ENCODE measurements at places on chromosomes 2 and 18.
A peak's percentile ranks its signal among the peaks of the same experiment; 100 is the strongest.

DNA sequence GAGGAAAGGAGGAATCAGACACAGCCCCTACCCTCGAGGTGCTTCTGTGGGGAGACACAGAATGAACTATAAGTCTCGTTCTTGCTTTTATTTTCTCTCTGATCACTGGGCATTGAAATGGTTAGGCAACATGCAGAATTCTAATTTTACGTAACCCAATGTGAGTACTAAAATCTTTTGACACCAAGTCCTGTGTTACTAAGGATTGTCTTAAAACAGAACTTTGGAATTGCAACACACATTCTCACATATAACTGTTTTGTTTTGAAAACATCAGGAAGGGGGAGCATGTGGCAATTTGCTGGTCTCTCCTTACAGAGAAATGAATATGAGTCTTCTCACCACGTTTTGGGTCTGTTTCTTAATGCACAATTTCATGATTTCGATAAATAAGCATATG is 23.6 kb upstream of the SULT1C4 start:
- no peak for DNase-seq

DNA sequence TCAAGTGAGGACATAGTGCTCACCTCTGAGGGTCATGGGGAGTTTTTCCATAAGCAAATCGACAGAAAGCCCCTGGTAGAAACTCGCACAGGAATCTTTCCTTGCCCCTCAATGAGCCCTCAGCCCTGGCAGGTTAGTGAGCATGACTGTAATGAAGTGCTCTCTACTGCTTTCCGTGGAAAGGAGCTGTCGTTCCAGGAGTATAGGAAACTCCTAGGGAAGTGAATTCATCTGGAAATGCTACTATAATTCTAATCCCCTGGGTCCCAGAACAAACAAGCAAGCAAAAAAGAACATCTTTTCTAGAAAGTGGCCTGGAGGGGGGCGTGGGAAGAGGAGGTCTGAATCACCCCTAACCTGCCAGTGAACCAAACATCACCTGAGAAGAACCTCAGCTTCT is 18.1 kb downstream of the BCL2L11 start:
- DNase-seq = no peak

GRCh38 chr2:45340318-45340717 is 270.7 kb downstream of the SRBD1 start:
- no peak for DNase-seq

- no peak for DNase-seq
These were observed 494.4 kb downstream of the SOX11 start for GRCh38 chr2:6186332-6187151.

DNA sequence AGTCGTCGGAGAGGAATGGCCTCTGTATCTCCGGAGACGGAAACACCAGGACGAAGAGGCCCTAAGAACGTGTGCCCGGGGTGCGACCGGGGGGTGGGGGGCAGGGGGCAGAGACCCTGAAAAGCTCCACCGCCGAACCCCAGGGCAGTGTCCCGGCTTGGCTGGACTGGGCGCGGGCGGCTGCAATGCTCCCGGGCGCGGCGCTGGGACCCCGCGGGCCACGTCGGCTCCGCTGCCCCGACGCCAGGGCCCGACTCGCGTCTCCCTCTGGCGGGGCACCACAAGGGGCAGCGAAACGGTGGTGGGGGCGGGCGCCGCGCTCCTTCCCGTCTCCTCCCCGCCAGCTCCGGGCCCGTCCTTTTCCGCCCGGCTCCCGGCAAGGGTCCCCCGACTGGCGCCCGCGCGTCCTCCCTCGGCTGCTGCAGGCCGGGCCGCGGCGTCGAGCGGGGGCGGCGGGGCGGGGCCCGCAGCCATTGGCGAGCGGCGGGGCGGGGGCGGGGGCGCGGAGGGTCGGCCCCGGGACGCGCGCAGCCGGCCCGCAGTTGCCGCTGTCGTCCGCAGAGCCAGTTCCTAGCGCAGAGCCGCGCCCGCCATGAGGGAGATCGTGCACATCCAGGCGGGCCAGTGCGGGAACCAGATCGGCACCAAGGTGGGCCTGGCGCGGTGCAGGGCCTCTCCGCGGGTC is at the start of gene TUBB6:
Gene TUBB6 (plus strand): TSS at position 541 of the 685 bp plus-strand sequence. CDS start 52 bp downstream, at position 593.
- peak; percentile 87 for DNase-seq
